ENCODE measurements at places on chromosomes 12 and 14. TPM values are rescaled to one million over a fixed set of nuclear protein-coding genes. Genes with fewer than 3 reads are reported as not detected.

Gene KRT6A
- 0.21 TPM for total RNA-seq

- DNase-seq: no peak
Observed at GRCh38 chr12:84791444-84791843, 121.2 kb downstream of the SLC6A15 start.

GRCh38 chr12:27005495-27005894 lies 8.7 kb downstream of the TM7SF3 start:
- DNase-seq: no peak

GRCh38 chr12:89448526-89448925 lies 76.1 kb downstream of the GALNT4 start:
- no peak for DNase-seq

DNA sequence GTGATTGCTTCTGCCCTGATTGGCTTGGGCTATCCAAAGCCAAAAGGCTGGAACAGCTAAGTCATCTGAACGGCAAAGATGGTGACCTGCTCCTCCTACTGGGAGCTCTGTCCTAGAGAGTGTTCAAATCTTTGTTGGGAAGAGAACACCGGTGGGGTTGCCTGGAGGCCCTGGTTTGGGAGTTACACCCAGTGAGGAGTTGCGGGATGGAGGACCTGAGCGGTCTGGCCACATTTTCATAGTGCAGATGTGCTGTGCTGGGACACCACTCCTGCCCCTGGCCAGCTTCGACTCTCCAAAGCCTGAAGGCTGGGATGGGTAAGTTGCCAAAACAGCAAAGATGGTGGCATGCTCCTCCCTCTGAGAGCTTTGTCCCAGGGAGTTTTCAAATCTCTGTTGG lies 795.4 kb downstream of the TRHDE start:
- no peak for DNase-seq

GRCh38 chr12:97573901-97574300 lies 111.3 kb downstream of the RMST start:
- DNase-seq: no peak

DNA sequence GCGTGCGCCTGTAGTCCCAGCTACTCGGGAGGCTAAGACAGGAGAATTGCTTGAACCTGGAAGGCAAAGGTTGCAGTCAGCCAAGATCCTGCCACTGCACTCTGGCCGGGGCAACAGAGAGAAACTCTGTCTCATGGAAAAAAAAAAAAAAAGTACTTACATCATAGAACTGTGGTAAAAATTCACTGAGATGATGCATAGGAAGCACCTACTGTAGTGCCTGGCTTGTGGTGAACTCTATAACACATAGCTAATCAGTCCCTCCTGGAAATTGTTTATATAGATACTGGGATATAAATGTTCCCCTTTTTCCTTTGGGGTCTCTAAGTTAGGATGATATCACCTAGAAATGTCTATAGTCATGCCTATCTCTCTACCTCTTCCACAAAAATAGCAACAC lies 89.7 kb upstream of the CPM start:
- DNase-seq: no peak

- DNase-seq: no peak
Observed at GRCh38 chr12:94592080-94592479, 58.3 kb downstream of the TMCC3 start.

GRCh38 chr12:74578486-74578885 lies 40.9 kb downstream of the ATXN7L3B start:
- no peak for DNase-seq

Measured in kidney epithelial cell (primary cell).